ENCODE measurements at places on chromosomes 2 and 18.

- no peak for DNase-seq
Measured at GRCh38 chr2:102986826-102987490, 225.1 kb downstream of the TMEM182 start.

- DNase-seq: no peak
Measured at GRCh38 chr2:190486037-190486623, 48.4 kb downstream of the NEMP2 start.

GRCh38 chr2:179861027-179861415 lies 391 bp downstream of the ZNF385B start:
- no peak for DNase-seq

DNA sequence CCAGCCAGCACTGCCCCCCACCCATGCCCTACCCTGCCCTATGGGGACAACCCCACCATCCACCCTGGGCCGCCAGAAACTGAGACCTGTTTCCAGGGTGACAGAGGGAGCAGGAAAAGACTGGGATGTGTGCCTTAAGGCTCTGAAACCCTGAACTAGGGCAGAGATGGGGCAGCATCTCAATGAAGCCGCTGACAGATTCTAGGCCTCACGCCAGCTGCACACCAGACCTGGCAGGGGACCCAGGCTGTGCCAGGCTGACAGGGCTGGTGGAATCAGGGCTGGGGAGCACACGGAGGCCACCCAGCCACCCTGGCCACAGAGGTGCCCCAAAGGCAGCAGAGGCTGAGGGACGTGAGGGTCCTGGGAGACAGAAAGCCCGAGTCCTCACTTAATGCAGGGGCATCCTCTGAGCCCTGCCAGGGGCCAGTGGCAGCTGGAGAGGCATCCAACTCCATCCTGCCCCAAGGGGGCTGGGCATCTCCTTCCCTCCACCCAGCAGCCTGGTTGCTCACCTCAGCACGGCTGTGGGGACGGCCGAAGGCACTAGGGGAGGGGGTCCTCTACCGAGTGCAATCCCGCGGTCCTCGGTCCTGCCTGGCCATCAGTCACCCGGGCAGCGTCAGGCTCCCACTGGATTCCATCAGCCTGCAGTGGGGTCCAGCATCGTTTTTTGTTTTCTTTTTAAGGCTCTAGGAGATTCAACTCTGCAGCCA lies 169.2 kb downstream of the ZFP36L2 start:
- no peak for DNase-seq

DNA sequence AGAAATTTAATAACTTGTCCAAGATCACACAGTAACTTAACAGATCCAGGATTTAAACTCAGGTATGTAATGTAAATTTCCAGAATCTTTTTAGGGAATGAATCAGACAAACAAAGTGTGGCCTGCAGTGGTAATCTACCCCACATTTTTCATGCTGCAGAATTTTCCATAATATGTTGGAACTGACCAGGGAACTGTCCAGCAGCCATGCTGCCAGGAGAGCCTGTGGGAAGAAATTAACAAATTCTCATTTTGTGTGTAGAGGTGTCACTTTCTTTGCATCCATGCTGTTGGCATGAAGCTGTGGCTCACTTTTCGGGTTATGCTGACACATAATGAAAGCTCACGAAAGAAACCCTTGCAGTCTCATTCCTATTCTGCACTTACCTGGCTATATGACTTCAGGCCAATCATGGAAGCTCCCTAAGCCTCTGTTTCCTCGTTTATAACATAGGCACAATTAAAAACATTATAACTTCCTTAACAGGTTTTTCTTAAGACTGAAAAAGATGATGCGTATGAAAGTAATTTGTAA lies 54.7 kb downstream of the CDKL4 start:
- no peak for DNase-seq

DNA sequence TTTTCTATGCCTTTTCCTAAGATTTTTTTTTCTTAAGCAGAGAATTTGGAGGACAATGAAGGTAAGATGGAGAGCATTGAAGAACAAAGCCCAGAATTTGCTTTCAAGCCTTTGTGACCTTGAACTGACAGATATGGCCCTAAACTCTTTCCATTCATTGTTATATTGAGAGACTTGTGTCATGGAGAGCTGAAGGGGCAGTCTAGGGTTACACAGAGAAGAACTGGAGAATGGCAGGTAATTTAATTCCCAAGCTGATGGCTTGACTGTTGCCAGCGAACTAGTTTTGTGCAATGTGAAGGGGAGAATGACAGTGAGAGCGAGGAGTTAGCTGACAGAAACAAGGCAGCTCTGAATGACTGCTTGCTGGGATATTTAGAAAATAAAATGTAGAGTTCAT lies 1344.2 kb downstream of the LRP1B start:
- DNase-seq: no peak

DNA sequence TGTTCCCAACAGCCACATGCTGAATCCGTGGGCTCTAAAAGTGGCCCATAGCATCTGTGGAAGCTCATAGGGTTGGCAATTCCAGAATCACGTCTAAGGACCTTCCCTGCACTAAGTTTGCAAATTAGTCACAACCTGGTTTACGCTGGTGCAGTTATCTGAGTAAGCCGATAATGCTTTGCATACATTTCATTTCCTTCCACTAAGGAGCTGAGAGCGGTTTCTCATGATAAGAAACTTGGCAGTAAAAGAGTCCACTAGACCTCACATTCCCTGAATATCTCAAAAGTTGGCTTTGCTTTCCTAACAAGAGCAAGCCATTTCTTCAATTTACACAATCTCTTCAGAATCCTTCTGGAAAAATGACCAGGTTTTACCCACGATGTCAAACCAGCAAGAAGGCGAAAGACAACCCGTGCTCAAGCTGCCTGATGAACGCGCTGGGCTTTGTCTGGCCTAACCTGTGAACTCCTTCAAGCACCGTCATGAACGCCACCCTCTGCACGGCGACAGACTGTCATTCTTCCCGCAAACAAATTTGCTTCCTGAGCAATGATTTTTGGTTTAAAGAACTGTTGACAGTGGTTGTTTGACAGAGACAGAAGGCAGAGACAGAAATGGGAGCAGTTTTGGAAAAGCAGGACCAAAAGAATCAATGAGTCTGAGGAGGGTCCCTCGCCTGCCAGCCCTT lies 73.0 kb upstream of the COPS8 start:
- DNase-seq: no peak

DNA sequence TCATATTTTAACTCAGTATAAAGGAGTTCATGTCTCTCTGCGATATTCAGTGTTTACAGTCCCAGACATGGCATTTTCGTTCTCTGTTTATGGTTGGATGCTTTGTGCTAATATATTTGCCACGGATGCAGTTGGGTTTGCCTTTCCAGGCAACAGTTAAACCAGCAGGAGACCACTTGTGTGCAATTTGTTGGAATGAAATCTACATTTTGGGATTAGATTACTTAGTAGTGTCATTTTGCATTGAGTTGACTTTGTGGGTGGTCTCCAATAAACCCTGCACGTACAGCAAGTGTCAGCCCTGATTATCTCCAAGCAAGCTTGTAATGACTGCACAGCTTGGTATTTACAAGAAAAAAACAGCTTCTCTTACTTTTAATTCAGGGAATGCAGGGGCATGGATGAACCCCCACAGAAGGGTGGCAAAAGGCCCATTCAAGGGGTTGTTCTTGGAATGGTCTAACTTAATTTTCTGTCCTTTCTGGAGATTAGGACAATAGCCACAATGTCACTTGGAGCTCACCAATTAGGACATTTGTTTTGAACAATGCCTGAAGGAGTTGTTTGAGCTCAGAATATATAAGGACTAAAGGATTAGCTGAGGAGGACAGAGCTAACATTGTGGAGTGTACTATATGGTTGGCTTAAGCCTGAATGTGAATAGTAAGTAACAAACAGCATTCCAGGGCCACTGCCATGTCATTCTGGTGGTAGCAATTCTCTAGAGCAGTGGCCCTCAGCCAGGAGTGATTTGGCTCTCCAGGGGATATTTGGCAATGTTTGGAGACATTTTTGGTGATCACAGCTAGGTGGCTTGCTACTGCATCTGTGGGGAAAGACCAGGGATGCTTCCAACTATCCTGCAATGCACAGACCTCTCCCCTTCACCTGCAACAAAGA lies 121.5 kb downstream of the SLC4A3 start:
- DNase-seq: no peak

- peak; percentile 21 for DNase-seq
Measured at GRCh38 chr2:54722641-54723040, 821 bp upstream of the EML6 start.

DNA sequence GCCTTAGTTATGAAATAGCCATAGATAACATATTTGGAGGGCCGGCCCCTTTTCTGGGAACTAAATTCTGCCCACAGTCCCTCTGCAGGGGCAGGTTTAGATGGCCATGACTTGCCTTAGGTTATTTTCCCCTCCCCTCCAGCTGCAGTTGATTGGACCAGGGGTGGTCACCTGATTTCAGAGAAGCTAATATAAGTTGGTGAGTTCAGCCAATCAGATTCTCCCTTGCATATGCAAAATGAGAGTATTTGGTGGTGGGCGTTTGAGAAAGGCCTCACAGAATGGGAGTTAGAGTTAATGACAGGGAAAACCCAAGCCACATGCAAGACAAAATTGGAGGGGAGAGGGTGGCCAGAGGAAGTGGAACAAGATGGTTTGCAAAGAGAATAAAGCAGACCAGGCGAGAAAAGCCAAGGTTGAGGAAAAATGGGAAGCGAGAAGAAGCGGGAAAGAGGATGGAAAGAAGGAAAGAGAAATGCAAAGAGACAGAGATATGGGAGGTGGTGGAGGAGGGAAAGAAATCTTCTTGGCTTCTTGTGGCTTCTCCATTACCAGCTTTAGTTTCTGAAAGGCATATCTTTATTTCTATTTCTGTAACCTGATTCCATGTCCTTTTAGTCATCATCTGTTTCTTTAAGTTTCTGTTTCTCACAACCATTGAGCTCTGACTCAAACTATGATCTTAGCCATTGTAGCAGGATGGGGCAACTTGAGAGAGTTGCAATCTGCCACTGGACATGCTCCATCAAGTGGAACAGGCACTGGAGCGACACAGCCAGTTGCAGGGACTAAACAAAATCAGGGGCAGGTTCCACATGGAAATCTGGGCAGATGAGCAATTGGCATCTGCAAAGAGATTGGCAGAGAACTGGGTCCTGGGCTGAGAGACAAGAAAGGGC lies 108.1 kb upstream of the SIX3 start:
- DNase-seq: peak; percentile 34

GRCh38 chr2:75500633-75501032 lies 60.1 kb downstream of the EVA1A start:
- no peak for DNase-seq

DNA sequence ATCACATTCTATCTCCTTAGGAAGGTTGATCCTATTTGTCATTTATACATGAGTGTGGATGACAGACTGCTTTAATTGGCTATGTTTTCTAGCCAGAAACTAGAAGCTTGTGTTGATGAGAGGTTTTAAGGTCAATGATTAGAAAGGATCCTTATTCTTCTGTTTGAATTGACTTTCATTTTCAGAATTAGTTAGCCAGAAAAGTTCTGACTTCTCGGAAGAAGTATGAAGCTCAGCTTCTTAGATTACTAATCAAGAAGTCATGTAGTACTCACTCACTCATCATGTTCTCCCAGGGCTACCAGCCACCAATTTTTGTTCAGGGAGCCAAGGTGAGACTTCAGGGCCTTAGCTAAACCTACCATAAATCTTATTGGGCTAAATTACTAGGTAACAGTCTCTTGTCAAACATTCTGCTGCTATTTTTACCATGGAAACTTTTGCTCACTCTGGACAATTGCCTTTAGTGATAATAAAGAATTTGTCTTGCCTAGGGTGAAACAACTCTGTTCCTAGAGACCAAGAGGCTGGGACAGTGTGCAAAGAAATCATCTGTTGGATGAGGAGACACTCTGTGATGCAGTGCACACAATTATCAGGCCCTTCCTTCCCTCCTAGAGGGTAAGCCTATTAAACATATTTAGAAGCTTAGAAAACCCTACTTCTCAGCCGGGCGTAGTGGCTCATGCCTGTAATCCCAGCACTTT lies 111.6 kb upstream of the DNMT3A start:
- DNase-seq: peak; percentile 65

DNA sequence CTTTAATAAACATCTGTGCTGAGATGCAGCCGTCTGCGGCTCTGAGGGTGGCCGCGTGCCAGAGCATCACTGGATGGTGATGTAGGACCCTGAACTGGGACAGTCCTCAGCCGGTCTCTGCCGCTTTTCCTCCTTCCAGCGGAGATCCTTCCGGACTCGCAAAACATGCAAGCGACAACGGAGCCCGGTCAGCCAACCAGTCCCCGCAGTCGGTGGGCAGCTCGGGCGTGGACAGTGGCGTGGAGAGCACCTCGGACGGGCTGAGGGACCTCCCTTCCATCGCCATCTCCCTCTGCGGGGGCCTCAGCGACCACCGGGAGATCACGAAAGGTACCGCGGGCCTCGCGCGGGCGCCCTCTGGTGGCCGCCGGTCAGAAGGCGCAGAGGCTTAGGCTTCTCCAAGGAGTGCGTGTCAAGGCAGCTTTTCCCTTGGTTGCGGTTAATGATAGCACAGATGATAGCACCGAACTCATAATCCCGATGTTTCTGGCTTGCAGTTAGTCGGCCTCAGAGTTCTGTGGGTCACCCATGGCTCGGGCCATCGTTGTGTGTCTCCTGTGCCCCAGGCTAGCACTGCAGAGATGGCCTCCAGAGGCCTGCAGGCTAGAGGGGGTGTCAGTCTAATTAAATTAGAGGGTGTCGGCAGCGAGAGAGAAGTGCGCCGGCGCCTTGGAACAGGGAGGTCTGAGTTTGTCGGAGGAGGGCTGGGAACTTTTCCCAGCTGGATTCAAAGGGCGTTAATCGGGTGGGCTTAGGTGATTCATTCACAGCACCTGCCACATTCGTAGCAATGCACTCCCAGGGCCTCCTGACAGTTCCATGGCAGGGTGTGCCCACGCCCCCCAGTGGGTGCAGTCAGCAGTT lies 38.5 kb downstream of the LPIN1 start:
- DNase-seq: peak; percentile 28

GRCh38 chr2:675051-675450 lies 2.2 kb downstream of the TMEM18 start:
- DNase-seq: no peak

DNA sequence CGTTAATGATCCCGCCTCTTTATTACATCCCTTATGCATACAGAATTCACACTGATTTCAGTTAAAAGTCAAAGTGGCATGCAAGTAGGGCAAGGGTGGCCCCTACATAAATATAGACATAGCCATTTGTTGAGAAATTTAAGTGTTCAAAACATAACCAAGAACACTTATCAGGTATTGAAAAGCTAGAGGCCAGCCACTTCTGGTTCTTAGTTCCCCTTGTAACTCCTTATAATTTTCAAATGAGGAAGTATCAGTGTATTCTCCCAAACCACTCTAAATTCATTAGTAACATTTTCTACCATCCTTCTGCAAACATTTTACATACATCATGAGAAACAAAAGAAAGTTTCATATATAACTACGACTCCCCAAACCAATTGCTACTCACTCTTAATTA lies 5.8 kb upstream of the ARL5A start:
- DNase-seq: peak; percentile 38

GRCh38 chr2:222330910-222331309 lies 32.1 kb upstream of the PAX3 start:
- no peak for DNase-seq

DNA sequence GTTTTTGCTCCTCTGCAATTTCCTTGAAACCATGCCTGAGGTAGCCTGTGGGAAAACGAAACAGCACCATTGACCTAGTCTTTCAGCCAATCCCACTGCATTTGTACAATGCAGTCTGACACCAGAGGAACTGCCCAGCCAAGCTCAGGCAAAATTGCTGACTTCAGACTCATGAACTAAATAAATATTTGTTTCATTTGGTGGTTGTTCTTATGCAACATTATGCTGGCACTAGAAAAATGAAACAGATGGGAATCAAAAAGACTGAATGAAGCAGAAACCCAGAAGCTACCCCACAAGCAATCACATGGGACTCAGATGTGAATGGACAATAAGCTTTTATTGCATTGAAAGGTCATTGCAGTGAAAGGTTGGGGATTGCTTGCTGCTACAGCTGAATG lies 1.7 kb downstream of the NAT8 start:
- peak; percentile 70 for DNase-seq
